Transverse colon (tissue), 4 donors: ENCODE measurements at places on chromosomes 6 and 20. TPM values are rescaled to one million over a fixed set of nuclear protein-coding genes. Genes with fewer than 3 reads are reported as not detected.

ADGB gene
- total RNA-seq, result 28.7 TPM

CNKSR3 gene
- 22.5 TPM for total RNA-seq

ID4 gene
- 5.7 TPM for total RNA-seq

BMP5 gene
- 4.3 TPM for total RNA-seq

VNN1 gene
- total RNA-seq, result 39.5 TPM

LINC00237 gene
- total RNA-seq, result not detected

NFATC2 gene
- 22.5 TPM for total RNA-seq

C6orf141 gene
- total RNA-seq, result 20.0 TPM

NRSN1 gene
- total RNA-seq, result 0.68 TPM

LPA gene
- not detected for total RNA-seq

CRISP2 gene
- not detected for total RNA-seq

BPIFB4 gene
- total RNA-seq, result not detected

SDCBP2 gene
- 427 TPM for total RNA-seq

TNFRSF6B gene
- total RNA-seq, result 34.4 TPM

KCNS1 gene
- total RNA-seq, result not detected

GSTA3 gene
- total RNA-seq, result not detected

TP53TG5 gene
- not detected for total RNA-seq

FLRT3 gene
- total RNA-seq, result 3.4 TPM

PFDN4 gene
- 43.1 TPM for total RNA-seq

TDRD6 gene
- total RNA-seq, result 0.20 TPM

DSP gene
- 243 TPM for total RNA-seq

RGS17 gene
- total RNA-seq, result 0.55 TPM

FOXC1 gene
- total RNA-seq, result 0.79 TPM

CST5 gene
- not detected for total RNA-seq

SLC22A3 gene
- total RNA-seq, result 7.0 TPM

OR2B6 gene
- not detected for total RNA-seq

AURKA gene
- total RNA-seq, result 3.2 TPM

PTPRK gene
- total RNA-seq, result 187 TPM

TTLL9 gene
- not detected for total RNA-seq

CTCFL gene
- 0.14 TPM for total RNA-seq

ZNF391 gene
- not detected for total RNA-seq

EPHA7 gene
- 31.0 TPM for total RNA-seq

FRK gene
- 24.3 TPM for total RNA-seq

PGBD1 gene
- 3.0 TPM for total RNA-seq

BMP7 gene
- total RNA-seq, result 2.2 TPM

PXT1 gene
- 0.14 TPM for total RNA-seq

EPPIN gene
- total RNA-seq, result not detected

BCAS4 gene
- total RNA-seq, result not detected

SPEF1 gene
- not detected for total RNA-seq

PRKN gene
- total RNA-seq, result 12.3 TPM

MUC22 gene
- total RNA-seq, result not detected

ADTRP gene
- 119 TPM for total RNA-seq
